ENCODE measurements at places on chromosomes 1 and 21.

DNA sequence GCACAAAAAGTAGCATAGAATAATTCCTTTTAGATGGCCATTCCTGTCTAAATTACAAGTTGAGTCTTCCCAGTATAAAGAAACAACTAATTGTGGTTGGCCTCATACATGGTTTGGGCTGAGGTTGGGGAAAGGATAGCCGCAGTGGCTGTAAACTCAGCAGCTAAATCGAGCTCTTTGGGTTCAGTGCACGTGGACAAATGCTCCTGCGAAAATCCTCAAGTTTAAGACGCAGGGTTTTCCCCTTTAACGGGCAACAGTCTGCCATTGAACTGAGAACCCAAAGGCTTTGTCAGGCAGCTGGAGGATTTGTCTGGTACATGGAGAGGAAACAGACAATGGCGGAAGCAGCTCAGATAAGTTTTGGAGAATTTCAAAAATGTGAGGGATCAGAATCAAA lies 331.9 kb downstream of the TGFB2 start:
- no peak for DNase-seq

DNA sequence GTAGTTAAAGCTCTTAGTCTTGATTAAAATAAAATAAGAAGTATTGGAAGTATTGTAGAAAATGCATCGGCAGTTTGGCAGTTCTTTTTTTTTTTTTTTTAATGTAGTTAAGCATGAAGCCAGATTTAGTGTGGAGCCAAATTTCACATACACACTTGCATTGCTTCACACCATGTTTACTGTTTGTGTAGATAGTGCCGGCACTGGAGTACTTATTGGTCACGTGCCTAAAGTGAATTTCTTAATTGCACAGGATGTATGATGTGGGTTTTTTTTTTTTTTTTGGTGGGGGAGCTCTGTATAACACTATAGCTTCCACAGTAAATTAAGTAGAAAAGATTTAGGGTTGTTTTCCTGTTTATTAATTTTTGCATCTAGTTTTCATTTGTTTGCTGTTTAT lies 21.2 kb upstream of the TMEM61 start:
- no peak for DNase-seq

DNA sequence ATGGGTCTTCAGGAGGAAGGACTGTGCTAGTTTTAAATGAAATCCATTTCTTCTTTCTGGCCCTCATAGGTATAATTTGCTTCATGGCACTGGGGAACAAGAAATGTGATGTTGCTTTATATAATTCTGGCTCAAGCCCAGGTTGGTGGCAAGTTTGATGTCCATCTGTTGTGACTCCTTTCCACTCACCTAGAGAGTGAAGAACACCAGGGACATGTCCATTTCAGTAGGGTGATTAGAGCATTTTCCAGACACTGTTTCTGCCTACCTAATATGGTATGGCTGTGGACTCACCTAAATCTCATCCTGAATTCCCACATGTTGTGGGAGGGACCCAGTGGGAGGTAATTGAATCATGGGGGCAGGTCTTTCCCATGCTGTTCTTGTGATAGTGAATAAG lies 278.1 kb downstream of the LMX1A start:
- no peak for DNase-seq

DNA sequence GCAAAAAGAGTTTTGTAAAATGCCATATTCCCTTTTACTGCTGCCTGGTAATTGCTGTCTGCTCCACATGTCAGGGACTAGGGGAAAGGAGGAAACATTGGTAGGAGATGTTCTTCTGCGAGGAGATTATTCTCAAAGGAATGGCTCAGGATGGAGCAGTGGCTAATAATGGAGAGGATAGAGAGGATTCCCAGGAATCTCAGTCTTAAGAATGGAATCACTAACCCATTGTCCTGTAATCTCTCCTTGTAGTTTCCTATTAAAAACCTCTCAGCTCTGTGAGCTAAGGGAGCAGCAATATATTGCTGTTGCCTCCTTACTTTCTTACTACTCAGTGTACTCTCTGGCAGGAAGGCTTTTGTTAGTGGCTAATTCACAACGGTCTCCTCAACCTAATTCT lies 175.4 kb downstream of the HS2ST1 start:
- no peak for DNase-seq

DNA sequence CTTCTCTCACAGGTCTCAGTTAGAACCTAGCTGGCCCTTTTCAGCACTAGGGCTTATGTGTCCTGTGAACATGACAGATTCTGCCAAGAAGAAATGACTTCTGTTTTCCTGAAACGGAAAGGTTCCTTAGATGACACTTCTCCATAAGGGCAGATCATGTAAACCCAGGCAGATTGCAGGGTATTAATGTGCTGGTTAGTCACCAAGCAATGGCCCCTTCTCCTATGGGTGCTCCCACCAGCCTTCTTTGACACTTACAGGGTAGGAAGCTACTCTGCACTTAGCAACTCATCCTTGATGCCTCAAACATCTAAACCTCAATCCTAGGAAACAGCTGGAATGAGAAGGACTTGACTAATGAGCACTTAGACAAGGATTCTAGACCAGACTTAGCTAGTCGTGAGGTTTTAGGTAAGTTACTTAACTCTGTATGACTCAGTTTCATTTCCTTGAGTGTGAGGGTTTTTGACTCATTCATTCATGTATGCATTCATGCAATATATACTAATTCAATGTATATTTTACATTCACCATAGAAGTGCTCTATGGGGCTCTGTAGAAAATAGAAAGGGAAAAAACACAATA lies 74.1 kb upstream of the PLXNA2 start:
- peak; percentile 27 for DNase-seq

DNA sequence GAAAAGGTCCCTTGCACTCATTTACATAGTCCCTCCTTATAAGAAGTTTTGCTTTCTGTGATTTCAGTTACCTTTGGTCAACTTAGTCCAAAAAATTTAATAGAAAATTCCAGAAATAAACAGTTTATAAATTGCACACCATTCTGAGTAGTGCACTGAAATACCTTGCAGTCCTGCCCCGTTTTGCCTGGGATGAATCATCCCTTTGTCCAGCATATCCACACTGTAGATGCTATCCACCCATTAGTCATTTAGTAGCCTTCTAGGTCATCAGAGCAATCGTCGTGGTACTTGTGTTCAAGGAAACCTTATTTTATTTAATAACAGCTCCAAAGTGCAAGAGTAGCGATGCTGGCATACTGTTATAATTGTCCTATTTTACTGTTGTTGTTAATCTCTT lies 38.0 kb downstream of the SPRTN start:
- DNase-seq, result no peak

GRCh38 chr1:108657356-108658080 lies 3.4 kb downstream of the HENMT1 start:
- no peak for DNase-seq

DNA sequence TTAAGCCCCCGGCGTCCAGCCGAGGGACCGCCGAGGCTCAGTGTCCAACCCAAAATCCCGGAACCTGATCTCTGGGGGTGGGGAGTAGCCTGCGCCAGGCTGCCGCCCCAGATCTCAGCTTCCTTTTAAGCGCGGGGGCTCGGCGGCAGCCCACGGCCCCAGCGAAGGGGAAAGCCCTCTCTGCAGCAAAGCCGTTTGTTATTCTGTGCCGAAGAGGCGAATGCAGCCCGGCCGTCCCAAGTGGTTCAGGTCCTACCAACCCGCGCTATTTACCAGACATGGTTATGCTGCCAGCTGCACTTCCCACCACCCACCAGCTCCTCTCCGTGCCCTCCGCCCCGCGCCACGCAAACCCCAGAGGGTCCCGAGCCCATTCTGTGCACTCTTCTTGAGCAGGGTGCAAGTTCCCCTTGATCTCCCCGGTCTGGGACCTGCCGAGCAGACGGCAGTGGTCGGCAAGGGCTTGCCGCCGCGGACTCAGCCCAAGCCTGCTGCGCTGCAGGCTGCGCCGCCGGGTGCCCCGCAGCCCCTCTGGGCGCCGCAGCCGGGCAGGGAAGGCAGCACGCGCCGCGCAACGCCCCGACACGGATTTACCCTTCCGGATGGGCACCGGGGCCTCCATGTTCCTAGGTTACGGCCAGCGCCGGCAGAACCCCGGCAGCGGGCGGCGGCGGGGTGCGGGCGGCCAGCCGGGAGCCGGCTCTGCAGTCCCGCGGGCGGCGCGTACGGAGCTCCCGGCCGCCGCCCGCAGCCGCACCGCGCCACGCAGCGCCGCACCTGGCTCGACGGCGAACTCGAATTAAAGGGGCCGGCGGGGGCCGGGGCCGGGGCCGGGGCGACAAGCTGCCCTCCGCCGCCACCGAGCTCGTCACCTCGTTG lies 738 bp upstream of the KCNA2 start:
- DNase-seq, result no peak

- no peak for DNase-seq
Observed at GRCh38 chr1:204455063-204455830, 39.4 kb downstream of the PIK3C2B start.

DNA sequence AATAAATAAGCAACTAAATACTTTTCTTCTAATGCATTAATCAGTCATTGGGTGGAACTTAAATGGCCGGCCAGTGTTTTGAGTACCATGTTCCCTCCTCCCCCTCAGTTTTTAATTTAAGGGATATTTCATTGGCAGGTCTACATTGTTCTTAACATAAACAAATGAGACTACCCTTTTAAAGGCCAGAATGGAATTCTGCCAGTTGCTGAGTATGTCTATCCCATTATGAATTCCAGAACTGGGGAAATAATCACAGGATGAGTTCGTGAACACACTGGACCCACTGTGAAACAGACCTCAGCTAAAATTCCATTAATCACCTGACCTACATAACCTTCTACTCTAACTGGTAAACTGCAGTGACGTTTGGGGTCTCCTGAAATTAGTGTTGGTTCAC lies 305.5 kb upstream of the PKN2 start:
- peak; percentile 35 for DNase-seq

DNA sequence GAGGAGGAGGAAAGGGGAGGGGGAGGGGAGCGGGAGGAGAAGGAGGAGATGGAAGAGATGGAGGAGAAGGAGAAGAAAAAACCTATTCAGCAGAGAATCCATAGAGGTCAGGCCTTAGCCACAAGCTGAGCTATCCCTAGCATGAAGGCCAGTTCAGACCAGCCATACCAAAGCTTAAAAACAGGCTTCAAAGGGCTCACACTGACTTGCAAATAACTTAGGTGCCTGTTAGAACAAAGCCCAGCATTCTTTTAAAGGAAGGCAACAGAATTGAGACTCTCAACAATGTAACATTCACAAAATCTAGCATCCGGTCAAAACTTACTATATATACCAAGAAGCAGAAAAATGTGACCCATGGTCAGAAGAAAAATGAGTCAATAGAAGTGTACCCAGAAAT lies 43.6 kb upstream of the IFFO2 start:
- DNase-seq, result no peak

DNA sequence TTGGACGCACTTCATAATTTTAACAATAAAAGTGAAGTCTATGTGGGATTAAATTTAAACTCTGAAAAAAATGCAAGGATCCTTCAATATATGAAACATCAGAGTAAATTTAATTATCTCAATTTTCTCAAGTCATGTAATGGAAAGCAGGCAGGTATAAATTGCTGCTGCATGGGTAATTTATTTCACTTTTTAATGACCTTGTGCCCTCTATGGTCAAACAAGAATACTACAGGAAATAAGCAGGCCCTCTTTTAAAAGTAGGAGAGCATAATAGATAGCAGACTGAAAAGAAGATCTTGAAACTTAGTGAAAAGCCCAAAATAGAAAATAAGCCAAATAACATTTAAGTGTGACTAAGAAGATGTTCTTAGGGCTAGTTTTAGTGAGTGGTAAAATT lies 22.9 kb downstream of the BCAS2 start:
- peak; percentile 1 for DNase-seq

DNA sequence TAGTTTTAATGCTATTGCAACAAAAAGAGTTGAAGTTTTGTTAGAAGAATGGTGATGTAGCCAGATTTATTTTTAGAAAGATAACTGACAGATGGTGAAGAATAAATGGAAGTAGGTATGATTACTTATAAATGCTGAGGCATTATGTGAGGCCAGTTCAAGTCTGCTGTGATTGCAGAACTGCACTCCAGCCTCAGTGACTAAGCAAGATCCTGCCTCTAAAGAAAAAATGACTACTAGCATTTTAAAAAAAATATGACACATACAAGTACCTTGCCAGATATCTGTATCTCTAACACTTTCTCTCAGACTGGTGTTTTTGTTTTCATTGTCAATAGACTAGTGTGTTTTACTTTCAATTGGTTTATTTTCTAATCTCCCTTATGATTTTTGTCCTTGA lies 1242.4 kb upstream of the ADGRL4 start:
- peak; percentile 40 for DNase-seq

- DNase-seq, result no peak
Observed at GRCh38 chr1:145719230-145720079, at the start of gene CD160. Gene CD160 (plus strand): TSS chr1:145719499. CDS start chr1:145728328, 8,829 bp downstream.

DNA sequence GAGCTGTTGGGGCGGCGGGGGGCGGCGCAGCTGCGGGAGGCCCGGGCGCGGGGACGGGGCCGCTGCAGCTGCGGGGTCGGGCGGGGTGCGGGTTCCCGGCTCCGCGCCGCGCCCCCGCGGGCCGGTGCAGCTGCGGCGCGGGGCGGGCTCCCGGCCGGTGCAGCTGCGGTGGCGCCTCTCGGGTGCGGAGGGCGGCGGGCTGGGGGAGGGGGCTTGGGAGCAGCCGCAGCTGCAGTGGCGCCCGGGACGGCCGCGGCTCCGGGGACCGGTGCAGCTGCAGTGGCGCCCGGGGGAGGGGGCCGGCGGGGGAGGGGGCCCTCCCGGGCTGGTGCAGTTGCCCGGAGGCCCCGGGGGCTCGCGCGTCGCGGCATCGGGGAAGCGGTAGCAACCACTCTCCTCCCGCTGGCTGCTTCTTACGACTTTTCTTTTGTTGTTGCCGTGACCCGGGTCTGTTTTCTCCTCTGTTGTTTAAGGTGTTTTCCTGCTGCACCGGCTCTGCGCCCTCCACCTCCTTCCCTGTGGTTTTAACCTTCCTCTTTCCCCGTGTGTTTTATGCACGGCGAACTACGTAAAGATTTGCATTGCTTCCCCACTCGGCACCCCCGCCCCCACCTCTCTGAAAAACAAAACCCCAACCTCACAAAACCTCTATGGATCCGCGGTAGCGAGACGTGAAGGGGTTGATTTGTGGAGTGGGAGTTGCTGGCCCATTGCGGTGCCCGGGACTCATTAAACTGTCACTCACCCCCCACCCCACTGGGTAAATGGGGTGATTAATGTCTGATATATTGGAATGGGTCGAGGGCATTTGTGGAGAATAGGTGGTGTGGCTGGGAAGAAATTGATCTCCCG lies 1.7 kb upstream of the ZBTB18 start:
- DNase-seq, result peak; percentile 41

GRCh38 chr1:19009882-19010321 lies 53.4 kb upstream of the IFFO2 start:
- DNase-seq, result peak; percentile 95

DNA sequence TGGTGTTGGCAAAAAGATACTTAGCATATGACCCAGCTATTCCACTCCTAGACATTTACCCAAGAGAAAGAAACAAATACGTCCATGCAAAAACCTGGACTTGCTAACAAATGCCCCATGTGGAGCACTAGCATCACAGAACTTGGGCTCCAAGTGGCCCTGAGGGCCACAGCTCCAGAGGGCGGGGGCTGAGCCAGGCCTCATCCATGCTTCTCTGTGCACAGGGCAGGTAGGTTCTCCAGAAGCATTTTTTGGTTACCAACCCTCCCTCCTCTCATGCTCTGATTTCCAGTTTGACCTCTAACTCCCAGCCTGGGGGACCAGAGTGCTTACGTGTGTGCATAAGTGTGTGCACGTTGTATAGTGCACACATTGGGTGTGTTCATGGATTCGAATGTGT lies 2.0 kb downstream of the KRTAP12-2 start:
- no peak for DNase-seq

GRCh38 chr1:156923670-156924477 lies 3.4 kb downstream of the LRRC71 start:
- DNase-seq, result no peak

GRCh38 chr21:34343838-34344381 lies 19.9 kb upstream of the KCNE2 start:
- no peak for DNase-seq

- DNase-seq, result no peak
Observed at GRCh38 chr1:207081806-207082205, 6.9 kb upstream of the C4BPB start.

All from fibroblast of upper back skin (primary cell).